Upper lobe of left lung (tissue), 6 donors: ENCODE measurements at places on chromosomes 3 and 15. TPM values are rescaled to one million over a fixed set of nuclear protein-coding genes. Genes with fewer than 3 reads are reported as not detected.
A peak's percentile ranks its signal among the peaks of the same experiment; 100 is the strongest.

GRCh38 chr3:126016616-126017015, 47.6 kb downstream of the ROPN1B start:
- peaks cover 23% of the 10 kb centered on the region for H3K36me3 ChIP-seq
- H3K4me3 ChIP-seq = no peak overlapping the region
- DNase-seq = no peak

DNA sequence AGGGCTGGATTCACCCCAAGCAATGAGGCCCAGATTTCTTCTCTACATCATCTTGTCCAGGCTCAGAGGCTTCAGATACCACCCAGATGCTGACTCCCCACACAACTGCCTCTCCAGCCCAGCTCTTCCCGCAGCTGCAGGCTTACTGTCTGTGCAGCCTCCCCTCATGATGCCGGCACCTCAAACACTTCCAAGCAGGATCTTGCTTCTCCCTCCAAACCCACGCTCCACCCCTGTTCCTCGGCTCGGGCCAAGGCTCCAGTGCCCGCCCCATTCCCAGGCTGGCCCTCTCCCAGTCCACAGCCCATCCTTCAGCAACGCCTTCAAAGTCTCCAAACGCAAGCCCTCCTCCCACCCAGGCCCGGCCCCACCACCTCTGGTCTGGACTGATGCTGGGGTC, 159.2 kb upstream of the LINGO1 start:
- no peak for DNase-seq
- no peaks in the 10 kb centered on the region for H3K27me3 ChIP-seq
- no peaks in the 10 kb centered on the region for H3K4me1 ChIP-seq

DNA sequence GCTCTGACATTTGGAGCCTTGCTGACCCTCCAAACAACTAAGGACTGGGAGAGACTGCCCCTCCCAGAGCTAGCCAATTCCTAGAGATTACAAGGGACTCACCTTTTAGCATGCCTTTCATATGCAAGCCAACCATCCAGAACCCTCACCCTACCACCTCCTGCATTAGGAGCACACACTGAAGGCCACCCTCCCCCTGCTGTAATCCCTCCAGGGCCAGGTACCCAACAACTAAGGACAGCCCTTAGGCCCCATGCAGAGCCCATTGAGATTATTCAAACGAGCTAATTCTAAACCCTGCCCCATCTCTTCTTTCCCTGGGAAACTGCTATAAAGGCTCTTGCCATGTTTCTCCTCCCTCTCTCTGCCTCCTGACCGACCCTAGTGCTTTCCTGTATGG, 352.6 kb downstream of the ERC2 start:
- H3K27me3 ChIP-seq = no peaks in the 10 kb centered on the region
- no peak overlapping the region for H3K27ac ChIP-seq
- H3K4me1 ChIP-seq = no peaks in the 10 kb centered on the region
- no peak overlapping the region for H3K4me3 ChIP-seq
- no peak for DNase-seq

DNA sequence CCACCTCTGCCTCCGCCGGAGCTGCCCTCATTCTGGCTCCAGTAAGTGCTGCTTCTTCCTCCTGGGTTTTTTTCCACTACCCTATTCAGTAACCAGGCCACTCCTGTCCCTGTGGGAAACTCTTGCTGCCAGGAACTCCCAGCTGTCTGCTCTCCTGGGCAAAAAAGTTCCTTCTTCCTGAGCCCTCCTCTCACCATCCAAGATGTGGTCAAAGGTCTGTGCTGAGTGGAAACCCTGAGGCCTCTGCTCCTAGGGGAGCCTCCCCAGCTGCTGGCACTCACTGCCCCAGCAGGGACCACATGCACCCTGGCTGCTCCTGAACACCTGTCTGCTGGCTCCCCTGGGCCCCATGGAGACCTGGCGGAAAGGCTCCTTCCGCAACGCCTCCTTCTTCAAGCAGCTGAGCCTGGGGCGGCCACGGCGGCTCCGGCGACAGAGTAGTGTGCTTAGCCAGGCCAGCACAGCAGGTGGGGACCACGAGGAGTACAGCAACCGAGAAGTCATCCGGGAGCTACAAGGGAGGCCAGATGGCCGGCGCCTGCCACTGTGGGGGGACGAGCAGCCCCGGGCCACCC, 454 bp downstream of the C15orf62 start:
- peaks cover 28% of the 10 kb centered on the region for H3K4me1 ChIP-seq
- H3K27ac ChIP-seq = peak overlapping the region; percentile 62
- peak; percentile 85 for DNase-seq
- H3K36me3 ChIP-seq = peaks cover 69% of the 10 kb centered on the region
- H3K27me3 ChIP-seq = no peaks in the 10 kb centered on the region

DPP8 gene
- total RNA-seq = 31.4 TPM
